ENCODE measurements at places on chromosomes 12 and 14.

DNA sequence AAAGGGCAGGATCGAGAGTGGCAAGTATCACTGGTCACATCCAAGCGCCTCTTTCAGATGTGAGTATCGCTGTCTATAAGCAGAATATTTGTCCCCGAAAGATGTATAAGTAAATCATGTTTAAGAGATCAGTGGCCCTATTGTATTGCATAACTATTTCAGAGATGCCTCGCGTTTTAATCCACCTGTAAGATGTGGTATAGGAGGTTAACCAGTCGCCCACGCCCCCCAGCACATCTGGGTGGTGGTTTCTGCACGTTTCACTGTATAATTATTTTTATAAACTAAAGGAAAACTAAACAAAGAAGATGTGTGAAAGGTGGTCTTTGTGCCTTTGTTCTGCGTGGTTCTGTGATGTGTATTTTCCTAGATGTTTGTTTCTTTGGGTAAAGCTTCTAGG, 28.9 kb downstream of the RIMBP2 start:
- no peak for DNase-seq

DNA sequence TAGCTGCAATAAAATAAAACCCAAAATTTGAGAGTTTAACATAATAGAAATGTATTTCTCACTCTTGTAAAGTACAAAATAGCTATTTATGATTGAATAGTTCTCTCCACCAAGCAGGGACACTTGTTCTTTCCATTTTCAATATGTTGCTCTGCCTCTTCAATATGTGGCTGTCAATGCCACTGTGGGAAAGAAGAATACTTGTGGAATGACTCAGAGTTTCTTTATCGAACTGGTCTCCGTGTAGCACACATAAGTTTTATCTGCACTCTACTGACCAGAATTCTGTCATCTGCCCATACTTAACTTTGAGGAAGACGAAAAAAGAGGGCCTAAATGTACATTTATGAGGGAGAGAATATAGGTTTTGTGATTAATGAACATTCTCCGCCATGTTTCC, 256.9 kb downstream of the ATXN7L3B start:
- DNase-seq = no peak

- no peak for DNase-seq
Measured at GRCh38 chr14:69360438-69361108, 37.5 kb downstream of the ERH start.

DNA sequence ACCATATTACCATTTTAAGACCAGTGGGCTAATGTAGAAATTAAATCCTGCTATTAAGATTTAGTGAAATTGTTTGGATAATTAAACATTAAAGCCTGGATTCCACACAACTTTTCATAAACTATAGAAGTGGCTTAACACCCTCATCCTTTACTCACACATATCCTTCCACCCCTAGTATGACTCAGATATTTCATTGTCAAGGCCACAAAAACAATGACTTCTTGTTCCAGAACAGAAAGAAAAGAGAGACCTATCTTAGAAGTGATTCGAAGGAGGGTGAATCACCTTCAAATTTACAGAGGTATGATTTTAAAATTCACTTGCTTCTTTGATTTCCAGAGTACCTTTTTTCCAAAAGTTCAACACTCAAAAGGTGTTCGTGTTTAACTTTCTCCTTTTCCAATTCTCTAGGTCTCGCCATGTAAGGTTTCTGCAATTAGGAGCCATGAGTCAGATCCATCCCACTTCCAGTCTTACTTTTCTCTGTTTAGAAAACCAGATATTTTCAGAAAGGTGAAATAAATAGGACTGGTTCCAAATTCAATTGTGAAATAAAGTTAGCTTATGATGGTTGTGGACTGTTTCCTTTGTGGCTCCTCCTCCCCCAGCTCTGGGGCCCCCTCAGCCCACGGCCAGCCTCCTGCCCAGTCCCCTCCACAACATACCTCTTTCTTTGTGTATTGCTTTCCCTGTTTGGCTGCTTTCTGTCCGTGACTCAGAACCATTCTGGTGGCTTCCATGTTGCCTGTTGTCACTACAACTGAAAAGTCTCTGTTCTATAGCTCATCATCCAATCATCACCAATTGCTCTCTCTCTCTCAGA, 24.6 kb upstream of the MGP start:
- no peak for DNase-seq

- no peak for DNase-seq
Measured at GRCh38 chr12:47557386-47557785, 148.4 kb downstream of the RPAP3 start.

- DNase-seq = no peak
Measured at GRCh38 chr12:47763481-47764346, 5.0 kb upstream of the RAPGEF3 start.

- DNase-seq = no peak
Measured at GRCh38 chr12:60191676-60192359, 596.0 kb downstream of the SLC16A7 start.

DNA sequence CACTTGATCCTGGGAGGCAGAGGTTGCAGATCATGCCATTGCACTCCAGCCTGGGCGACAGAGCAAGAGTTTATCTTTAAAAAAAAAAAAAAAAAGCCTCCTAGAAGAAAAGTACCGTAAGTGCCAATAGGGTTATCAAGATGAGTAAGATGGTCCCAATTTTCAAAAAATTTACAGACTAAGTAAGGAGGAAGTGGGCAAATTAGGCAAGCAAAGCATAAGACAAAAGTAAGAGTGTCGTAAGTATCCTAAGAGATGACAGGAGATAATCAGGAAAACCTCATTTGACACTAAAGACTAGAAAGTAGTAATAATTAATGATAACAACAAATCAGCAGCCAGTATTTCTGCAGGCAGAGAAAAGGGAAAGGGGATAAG, 12.2 kb downstream of the PYM1 start:
- no peak for DNase-seq

DNA sequence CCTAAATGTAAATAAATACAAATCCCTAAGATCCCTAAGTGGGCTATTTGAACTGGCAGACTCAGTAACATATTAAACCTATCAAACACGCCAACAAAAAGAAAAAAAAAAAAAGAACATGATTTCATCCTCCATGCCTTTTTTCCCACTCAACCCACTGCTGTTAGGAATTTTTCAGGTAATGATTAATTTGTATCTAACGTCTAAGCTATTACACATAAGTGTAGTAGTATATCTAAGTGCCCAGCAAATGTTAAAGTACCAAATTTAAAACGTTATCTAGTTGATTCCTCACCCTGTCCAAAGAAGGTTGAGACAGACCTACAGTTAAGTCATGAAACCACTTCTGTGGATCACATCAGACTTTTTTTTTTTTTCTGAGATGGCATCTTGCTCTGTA, 16.4 kb upstream of the ARID4A start:
- no peak for DNase-seq

DNA sequence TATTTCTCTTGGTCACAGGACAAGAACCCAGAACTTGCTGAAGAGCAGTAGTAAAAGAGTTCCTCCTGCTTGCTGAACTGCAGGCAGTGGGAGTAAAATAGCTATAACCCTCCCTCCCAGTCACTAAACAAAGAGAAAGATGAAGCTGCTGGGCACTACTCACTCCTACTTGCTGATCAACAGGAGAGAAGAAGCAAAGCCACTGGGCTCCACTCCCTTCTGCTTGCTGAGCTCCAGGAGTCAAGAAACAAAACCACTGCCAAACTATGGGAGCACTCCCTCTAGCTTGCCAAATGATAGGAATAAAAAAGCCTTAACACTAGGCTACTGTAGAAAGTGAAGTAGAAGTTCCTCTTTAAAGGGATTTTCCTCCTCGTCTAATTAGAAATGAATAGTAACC, 155.3 kb downstream of the RASSF9 start:
- no peak for DNase-seq

DNA sequence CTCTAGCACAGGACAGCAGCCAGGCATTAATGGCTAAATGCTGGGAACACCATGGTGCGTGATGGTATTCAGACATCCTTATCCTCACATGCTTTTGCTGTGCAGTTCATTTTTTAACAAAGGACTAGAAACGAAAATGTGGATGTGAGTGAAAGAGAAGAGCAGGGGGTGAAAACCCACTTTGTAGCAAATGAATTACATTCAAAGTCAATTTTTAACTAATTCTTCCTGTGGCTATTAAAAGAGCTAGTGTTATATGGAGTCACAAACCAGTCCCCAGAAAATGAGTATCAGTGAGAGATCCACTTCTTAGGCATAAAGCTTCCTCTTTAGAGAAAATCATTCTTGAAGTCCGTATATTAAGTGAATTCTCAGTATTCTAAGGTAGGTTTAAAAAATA, 592.0 kb upstream of the LMO3 start:
- DNase-seq = no peak

DNA sequence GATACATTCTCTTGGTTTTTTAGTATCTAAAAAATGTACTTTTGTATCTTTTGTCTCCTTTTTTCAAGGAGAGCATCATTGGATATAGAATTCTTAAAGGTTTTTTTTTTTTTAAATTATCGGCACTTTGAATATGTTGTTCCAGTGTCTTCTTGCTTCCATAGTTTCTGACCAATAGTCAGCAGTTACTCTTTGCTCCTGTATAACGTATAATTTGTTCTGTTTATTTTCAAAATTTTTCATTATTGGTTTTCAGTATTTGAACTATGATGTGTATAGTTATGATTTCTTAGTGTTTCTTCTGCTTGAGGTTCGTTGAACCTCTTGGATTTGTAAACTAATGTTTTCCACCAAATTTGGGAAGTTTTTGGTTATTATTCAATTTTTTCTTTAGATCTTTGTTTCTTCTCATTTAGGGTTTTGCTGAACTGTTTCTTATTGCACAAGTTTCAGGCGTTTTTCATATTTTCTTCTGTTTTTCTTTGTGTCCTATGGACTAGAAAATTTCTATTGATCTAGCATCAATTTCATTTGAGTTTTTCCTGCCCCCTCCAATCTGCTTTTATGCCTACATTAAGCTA, 93.9 kb downstream of the PLBD1 start:
- no peak for DNase-seq

GRCh38 chr12:86186449-86186848, 69.7 kb downstream of the MGAT4C start:
- DNase-seq = no peak

DNA sequence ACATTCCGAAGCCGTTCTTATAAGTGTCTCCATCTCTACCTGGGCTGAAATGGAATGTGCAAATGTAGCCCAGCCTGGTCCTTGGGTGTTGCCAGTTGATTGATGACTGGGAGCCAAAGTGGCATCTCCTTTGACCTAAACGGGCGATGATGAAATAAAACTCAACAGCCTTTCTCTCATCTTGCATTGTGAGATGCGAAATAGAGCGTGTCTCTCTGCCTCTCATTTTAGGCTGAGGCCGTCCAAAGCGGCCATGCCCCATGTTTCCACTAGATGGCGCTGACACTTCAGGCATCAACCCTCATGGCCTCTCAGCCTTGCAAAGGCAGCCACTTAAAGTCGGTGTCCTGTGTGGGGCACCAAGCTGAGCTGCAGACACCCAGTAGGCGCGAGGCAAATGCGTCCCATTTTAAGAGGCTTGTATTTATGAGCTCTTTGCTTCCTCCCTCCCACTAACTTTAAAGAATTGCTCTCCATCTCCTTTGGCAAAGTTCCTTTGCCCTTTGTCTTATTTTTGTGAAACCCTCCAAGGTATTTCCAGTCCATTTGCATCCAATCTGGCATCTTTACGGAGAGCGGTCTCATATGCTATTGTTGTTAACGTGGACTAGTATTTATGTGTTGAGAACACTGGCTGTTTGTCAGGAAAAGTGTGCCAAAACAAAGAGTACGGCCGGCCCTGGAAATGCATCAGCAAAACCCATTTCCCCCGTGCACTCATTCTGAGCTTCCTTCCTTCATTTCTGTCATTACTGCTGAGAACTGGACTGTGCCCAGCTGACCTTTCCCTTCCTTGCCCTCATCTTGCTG, 25.0 kb downstream of the GPRC5A start:
- peak; percentile 93 for DNase-seq

DNA sequence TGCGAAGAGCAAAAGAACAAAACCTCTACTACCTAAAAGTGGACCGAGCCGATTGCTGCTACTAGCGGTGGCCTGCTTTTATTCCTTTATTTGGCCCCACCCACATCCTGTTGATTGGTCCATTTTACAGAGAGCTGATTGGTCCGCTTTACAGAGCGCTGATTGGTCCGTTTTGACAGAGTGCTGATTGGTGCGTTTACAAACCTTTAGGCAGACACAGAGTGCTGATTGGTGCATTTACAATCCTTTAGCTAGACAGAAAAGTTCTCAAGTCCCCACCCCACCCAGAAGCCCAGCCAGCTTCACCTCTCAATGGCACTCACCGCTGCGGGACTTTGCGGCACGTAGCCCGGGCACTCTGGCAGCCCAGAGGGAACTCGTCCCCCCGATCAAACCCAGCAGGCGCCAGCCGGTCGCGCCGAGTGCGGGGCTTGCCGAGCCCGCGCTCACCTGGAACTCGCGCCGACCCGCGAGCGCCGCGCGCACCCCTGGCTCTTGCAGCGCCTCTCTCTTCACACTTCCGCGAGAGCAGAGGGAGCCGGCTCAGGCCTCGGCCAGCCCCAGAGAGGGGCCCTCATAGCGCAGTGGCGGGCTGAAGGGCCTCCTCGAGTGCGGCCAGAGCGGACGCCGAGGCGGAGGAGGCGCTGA, 8.7 kb upstream of the FGD4 start:
- peak; percentile 25 for DNase-seq

- no peak for DNase-seq
Measured at GRCh38 chr12:85920324-85920947, 46.3 kb downstream of the NTS start.

DNA sequence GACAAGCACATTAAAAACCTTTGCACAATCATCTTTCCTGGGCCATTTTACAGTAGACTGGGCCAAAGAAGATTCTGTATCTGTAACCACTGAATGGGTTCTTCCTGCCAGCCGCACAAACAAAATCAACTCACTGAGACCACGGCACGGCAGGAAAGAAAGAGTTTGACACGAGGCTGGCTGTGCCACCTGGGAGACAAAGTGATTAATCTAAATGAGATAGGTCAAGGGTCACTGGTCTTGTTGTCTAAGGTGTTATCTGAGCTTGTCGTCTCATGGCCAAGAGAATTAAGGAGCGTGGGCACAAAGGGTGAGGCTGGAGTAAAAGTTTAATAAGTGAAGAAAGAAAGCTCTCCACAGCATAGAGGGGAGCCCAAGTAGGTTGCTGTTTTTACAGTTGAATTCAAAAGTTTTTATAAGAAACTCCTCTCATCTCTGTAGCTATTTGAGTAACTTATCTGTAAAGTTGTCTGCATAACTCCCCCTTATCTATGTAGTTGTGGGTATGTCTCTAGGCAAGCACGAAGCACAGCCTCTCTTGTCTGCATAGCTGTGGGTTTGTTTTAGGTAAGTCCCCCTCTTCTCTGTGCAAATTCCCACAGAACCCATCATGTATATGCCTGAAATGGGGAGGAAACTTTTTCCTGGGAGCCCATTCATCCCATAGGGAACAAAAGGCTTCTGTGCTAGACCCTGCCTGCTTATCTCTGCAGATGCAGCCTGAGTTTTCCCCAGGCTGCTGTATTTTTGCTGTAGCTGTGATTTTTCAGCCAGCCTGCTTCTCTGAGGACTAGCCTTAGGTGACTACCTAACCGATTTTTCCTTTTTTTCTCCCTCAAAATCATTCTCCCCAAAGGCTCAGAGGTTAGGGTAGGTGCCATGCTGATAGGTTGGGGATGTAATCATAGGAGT, 1314.6 kb upstream of the TMEM132C start:
- DNase-seq = no peak
